Stimulated activated CD4-positive, alpha-beta T cell treated with anti-CD3 and anti-CD28 coated beads, Interleukin-1b, Interleukin-23, amount 100 ng/mL, for 1 hour (primary cell): ENCODE measurements at places on chromosomes 5 and 9.
A peak's percentile ranks its signal among the peaks of the same experiment; 100 is the strongest.

GRCh38 chr9:90457386-90458190, 185.0 kb downstream of the DIRAS2 start:
- no peak for DNase-seq

DNA sequence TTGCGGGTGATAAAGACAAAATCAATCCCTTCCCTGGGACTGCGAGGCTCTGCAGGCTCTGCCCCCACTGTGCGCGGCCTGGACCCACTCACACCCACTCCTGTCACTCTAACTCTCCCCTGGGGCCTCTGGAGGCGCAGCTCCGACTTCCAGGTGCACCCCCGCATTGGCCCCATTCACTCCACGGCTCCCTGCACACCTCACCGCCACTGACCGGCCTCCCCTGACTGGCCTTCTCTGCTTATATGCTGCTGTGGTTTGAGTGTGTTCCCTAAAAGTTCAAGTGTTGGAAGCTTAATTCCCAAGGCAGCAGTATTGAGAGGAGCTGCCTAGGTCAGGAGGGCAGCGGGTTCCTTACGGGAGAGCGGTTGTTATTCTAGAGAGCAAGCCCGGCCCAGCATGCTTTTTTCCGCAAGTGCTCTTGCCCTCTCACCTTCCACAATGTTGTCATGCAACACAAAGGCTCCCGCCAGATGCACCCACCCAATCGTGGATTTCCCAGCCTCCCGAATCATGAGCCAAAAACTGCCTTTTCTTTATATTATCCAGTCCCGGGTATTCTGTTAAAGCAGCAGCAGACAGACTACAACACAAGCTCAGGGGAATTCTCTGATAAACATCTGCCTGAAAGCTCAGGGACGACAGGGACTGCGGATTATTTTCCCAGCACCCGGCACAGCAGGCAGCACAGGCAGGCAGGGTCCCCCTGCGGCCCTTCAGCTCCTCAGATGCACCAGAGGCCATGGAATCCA, 73.5 kb upstream of the LRRTM2 start:
- no peak for DNase-seq

- DNase-seq = no peak
Observed at GRCh38 chr5:128774605-128775004, 190.7 kb upstream of the SLC27A6 start.

GRCh38 chr5:173140769-173141168, 3.6 kb upstream of the BNIP1 start:
- no peak for DNase-seq

- no peak for DNase-seq
Observed at GRCh38 chr9:89740722-89741121, 135.9 kb downstream of the GADD45G start.

- peak; percentile 32 for DNase-seq
Observed at GRCh38 chr5:65102976-65103711, 334.4 kb downstream of the CWC27 start.

- DNase-seq = no peak
Observed at GRCh38 chr9:97064176-97064575, 25.2 kb upstream of the CTSV start.
